ENCODE measurements at places on chromosomes 2 and 18.

DNA sequence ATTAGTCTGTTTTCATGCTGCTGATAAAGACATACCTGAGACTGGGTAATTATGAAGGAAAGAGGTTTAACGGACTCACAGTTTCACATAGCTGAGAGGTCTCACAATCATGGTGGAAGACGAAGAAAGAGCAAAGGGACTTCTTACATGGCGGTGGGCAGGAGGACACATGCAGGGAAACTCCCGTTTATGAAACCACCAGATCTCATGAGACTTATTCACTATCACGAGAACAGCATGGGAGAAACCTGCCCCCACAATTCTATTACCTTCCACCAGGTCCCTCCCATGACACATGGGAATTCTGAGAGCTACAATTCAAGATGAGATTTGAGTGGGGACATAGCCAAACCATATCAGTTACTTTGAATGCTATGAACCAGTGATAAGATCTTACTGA lies 44.1 kb downstream of the SCTR start:
- no peak for DNase-seq

- no peak for DNase-seq
These were observed 321.7 kb upstream of the THSD7B start for GRCh38 chr2:136443661-136444060.

DNA sequence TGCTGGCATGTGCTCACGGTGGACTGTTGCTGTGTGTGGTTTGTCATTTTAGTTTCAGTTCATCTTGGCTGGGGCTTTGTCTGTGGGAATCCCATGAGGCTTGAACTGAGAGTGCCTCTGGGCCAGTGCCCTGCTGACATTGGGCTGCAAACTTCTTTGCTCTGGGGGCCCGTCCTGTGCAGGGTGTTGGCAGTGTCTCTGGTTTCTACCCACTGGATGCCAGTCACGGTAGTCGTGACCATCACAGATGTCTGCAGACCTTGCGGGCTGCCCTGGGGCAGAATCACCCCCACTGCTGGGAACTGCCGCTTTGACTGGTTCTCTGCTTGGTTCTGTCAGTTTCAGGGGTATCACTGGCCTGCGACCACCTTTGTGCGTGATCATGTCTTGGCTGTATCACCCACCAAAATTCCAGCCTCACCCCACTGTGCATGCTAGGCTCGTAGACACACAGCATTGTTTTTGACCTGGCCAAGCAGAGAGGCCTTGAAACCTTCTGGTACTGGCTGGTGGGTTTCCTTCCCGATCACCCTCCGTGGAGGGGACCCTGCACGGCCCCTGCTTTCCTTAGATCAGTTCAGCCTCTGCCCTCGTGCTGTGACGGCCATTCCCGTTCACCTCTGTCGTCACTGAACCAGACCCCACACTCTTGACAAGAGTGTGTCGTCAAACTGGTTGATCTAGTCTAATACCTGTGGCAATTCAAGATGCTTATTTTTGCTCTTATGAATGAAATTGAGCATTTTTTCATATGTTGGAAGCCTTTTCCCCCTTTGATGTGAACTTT lies 57.6 kb downstream of the KCNG2 start:
- no peak for DNase-seq

- DNase-seq: no peak
These were observed 338.4 kb downstream of the SOCS6 start for GRCh38 chr18:70627182-70627802.

- no peak for DNase-seq
These were observed 262.4 kb downstream of the ZNF804A start for GRCh38 chr2:184860744-184861143.

DNA sequence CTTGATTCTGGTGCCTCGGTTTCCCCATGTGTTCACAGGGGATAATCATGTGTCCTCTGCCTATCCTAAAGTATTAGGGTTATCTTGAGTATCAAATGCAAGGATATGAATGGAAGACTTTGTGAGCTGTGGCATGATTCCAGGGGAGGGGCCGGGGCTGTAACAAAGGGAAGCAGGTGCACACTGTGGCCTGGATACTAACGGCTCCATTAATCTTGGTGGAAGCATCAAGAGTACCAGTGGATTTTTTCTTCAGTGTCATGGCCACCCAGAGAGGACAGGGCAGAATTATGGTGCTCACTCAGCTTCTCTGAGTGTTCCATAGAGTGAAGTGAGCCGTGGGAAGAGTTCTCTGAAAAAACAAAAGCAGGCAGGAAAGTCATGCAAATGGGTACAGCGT lies 320.1 kb downstream of the ALK start:
- DNase-seq: no peak
